ENCODE measurements at places on chromosomes 6 and 20.
A peak's percentile ranks its signal among the peaks of the same experiment; 100 is the strongest.

GRCh38 chr6:84461461-84461860, 234.0 kb upstream of the CEP162 start:
- no peak for DNase-seq

DNA sequence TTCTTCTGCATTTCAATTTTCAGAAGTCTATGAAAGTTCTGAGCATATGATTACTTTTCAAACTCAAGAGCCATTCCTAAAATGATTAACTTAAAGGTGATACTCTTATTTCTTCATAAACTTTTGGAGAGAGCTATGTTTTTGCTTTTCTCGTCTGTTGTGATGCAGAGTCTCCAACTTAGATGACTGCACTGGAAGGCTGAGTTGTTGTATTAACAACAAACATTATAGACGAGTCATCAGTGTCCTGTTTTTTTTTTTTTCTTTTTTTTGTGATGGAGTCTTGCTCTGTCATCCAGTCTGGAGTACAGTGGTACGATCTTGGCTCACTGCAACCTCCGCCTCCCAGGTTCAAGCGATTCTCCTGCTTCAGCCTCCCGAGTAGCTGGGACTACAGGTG, 101.9 kb downstream of the CD109 start:
- DNase-seq, result no peak

DNA sequence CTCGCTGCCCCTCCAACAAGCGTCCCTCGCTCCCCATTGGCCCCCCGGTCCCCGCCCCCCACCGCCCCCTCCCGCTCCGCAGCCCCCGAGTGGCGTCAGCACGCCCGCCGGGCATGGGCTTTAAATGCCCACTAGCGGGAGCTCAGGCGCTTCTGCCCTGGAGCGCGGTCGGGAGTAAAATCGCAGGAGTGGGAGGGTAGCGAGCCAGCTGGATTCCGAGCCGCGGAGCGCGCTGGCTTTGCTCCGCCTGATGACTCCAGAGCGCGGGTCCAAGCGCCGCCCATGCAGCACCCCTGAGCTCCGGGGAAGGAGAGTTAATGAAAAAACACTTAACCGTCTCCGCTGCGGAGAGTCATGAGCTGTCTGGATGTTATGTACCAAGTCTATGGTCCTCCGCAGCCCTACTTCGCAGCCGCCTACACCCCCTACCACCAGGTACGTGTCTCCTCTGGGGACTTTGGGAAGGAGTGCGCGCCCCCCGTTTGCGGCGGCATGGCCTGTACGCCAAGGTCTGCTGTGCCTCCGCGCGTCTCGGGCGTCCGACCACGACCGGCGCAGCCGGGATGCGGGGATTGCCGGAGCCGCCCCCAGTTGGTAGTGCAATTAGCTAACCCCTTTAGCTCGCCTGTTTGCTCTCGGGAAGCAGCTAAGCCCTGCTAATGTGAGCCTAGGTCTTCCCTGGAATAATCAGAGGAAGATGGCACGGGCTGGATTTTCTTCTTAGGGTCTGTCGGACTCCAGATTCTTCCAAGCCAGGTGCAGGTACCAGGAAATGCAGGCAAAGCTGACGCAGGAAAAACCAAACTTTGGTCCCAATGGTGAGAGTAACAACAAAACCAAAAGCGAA, at the start of gene VGLL2:
VGLL2 (plus strand) TSS at position 149 of the 847 bp plus-strand sequence; CDS start at position 355, 206 bp downstream.
- DNase-seq, result peak; percentile 47

DNA sequence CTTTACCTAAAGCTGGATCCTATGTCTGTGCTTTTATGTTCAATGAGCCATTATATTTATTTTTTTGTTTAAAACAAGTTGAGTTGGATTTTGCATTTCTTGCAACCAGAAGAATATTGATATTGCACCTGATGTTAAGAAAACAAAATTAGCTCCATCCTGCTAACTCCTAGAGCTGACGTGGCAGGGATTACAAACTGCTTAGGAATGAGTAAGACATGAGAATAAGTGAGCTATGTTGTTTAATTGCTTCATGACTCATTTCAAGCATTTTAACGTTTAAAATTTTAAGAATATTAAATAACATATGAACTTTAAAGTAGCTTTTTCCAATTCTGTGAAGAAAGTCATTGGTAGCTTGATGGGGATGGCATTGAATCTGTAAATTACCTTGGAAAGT, 663.5 kb downstream of the EPM2A start:
- no peak for DNase-seq

DNA sequence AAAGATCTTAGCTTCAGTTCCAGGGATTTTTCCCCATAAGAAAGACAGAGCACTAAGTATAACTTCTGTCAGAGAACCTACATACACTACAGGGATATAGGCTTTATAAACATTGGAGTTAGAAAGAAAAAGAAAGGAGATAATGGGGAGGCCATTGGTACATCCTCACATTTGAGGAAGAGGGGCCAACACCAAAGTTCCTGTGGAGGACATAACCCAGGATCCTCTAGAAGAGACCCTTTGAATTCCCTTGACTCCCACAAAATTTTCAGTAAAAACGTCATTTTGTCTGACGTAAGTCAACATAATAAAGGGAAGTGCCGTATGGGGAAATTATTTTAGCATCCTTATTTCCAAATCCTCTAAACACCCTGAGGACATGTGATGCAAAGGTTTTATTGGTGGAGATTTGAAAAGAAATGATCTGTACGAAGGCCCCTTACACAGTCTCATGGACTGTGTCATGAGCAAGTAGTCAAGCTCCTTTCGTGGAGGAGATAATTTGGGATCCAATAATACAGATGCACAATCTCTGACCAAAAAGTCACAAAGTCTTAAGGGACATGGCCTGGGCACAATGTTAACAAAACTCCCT, 33.2 kb downstream of the HLA-DRA start:
- no peak for DNase-seq

DNA sequence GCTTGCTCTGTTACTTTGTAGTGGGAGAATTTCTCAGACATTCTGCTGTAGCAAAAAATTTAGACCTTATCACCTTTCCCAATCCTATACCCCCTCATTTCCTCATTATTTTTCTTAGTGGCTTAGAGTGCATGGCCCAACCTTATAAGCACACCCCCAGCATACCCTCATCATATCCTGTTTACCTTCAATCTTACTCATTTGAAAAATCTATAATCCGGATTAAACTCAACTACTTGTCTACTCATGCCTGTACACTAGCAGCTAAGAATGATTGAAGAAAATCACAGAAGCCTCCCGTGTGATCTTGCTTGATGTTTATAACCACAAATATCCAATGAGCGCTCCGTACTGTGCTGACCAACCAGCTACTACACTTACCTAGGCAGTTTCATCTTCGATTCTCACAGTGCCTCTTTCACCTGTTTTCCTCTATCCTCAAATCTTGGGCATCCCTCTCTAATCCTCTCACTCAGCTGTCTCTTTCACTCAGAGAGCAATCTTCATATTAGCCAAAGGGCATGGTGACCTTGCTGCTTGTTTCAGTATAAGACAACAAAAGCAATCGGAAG, 36.6 kb downstream of the AIG1 start:
- no peak for DNase-seq

GRCh38 chr6:35967076-35967774, 46.3 kb upstream of the SRPK1 start:
- DNase-seq, result no peak

GRCh38 chr6:97958134-97958533, 675.1 kb upstream of the MMS22L start:
- DNase-seq, result no peak

- no peak for DNase-seq
Measured at GRCh38 chr20:44633187-44633810, 18.2 kb downstream of the ADA start.

GRCh38 chr6:20817806-20818320, 283.6 kb downstream of the CDKAL1 start:
- DNase-seq, result no peak

DNA sequence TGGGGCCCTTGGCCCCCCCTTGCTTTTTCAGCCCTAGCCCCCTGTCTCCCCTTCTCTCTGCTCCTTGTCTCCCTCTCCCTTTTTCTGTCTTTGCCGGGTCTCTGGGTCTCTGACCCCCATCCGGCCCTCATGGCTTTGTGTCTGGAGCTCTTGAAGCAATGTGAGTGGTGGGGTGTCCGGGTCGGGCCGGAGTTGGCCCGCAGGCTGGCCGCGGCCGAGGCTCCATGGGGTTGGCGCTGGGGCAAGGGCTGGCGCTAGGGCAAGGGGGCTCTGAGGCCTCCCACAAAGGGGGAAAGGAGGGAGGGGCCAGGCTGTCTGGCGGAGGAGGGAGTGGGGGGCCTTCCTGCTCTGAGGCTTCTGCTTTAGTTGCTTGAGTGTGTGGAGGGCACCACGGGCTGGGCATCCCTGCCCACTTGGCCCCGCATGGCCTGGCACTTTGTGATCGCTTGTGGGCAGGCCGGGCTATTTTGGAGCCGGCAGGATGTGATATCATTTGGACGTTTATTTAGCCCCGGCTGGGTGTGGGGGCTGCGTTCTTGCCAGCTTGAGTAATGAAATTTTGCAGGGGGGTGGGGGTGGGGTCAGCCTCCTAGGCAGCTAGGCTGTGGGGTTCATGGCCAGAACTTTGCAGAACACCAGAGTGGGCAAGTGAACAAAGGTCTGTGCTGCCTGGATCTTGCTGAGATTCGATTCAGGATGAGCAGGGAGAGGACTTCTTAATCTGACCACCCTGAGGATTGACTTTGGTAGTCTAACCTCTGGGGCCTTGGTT, 78.7 kb upstream of the MYL9 start:
- no peak for DNase-seq

DNA sequence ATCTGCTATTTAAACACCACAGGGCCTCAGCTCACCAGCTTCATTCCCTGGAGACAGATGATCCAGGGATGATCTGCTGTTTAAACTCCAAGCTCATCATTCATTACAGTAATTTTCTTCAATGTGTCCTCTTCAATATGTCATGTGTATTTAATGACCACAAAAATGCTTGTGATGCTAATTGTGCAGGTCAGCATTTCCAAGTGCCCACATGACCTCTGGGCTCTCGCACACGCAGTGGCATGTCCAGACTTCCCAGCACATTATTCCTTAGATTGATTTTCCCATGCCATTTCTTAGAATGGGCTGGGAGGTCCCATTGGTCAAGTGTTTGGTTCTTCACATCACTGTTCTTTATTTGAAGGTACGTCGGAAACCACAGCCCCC, 434.4 kb downstream of the HAO1 start:
- DNase-seq, result no peak

DNA sequence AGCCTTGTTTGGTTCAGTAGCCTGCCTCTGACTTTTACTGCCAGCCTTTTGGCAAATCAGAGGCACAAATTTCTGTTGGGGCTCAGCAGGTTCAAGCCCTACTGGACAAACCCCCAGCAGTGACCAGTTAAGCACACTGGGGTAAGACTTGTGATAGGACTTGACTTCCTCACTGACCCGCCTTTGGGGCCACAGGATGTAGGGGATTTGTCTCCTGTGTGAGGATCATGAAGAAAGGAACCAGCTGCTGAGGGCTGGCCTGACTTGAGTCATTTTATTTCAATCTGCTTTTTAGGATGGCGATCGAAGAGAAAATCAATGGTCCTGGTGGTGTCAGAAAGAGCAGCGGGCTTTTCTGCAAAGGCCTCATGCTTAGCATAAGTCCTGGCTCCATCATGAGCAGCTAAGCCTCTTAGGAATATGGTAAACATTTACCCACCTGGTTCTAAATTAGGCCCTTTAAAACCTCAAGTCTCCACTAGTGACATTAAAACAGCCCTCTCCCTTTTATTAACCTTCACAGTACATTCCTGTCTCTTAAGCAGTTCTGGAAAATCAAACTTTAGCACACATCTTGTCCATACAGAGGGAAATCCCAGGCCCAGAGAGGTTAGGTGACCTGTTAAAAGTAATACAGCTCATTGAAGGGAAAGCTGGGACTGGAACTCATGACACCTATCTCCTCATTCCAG, 16.6 kb downstream of the CHMP4B start:
- DNase-seq, result no peak

- DNase-seq, result peak; percentile 2
Measured at GRCh38 chr6:3419624-3420272, 37.1 kb downstream of the SLC22A23 start.

GRCh38 chr20:14454296-14454695, 116.9 kb upstream of the FLRT3 start:
- DNase-seq, result no peak

DNA sequence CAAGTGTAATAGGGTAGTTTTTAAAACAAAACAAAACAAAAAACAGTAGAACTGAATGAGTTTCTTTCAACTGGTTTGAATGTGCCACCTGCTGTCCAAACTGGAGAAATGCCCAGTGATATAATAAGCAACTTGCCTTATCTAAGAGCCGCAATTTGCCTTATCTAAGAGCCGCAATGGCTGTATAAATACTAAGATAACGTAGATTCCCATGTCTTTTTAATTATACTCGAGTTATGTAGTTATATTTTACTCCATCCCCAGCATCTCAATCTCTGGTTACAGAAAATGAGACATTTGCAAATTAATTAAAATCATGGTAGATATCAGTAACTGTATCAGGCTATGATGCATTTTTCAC, 67.2 kb downstream of the RPP40 start:
- DNase-seq, result peak; percentile 3

GRCh38 chr6:51303338-51303737, 484.7 kb downstream of the TFAP2B start:
- no peak for DNase-seq

- no peak for DNase-seq
Measured at GRCh38 chr6:164741938-164742451, 567.4 kb downstream of the C6orf118 start.

DNA sequence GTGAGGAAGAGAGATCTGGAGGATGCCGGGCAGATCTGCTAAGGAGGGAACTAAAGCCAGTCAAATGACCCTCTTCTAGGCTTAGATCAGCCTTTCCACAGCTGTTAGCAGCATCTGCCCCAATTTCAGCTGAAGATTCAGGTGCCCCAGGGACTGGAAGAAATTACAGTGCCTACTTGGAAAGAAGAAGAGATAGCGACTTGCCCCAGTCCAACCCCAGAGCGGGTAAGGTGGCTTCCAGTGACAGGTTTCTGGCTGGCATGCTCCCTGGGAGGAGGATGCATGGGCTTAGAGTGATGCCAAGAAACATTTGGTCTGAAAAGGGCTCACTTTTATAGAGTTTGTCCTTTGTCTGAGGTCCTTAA, 620 bp downstream of the TJAP1 start:
- no peak for DNase-seq

GRCh38 chr20:63178446-63178820, 37.5 kb downstream of the YTHDF1 start:
- DNase-seq, result no peak

DNA sequence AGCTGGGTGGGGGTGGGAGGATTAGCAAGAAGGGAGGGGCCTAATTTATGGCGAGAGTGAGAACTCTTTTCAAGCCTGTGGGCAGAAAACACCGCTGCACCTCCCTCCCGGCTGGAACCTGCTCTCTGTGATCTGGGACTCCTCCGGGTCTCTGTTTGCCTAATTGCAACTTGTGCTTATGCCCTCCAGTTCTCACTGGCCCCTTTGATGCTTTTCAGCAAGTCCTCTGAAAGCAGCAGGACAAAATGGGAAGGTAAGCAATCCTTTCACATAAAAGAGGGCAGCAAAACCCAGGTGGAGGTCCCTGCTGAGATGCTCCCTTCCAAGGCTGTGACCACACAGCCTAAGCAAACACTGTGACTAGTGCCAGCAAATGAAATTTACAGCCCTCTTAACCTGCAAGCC, 523.0 kb upstream of the FLRT3 start:
- DNase-seq, result no peak
